AG20443 (cell line): ENCODE measurements at places on chromosomes 6 and 20.

DNA sequence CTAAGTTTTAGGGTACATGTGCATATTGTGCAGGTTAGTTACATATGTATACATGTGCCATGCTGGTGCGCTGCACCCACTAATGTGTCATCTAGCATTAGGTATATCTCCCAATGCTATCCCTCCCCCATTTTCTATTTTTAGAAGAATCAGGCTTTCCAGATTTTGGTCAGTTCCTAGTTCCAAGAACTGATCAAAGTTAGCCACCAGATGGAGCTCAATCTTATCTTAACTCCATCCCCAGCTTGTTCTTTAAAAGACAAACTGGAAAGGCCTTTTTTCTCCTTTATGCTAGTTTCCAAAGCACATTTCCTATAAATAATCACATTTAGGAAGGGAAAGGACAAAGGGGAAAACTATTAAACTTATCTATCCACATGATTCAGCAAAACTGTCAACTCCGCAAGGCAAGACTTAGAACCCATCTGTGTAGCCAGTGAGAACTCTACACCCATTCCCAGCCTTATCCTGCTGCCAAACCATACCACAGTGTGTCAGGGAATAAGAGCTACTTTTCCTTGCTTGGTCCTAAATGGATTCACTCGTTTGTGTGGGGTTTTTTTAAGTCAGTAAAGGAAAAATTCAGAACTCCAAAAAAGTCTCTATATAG, 22.8 kb upstream of the KHDC1 start:
- peak; percentile 76 for DNase-seq

GRCh38 chr6:29827579-29828470, at the start of gene HLA-G:
Gene HLA-G, plus strand, starts transcription at chr6:29827825. Its CDS starts 20 bp downstream, at chr6:29827845.
- DNase-seq, result no peak

GRCh38 chr6:38266921-38267354, 372.8 kb downstream of the BTBD9 start:
- no peak for DNase-seq

DNA sequence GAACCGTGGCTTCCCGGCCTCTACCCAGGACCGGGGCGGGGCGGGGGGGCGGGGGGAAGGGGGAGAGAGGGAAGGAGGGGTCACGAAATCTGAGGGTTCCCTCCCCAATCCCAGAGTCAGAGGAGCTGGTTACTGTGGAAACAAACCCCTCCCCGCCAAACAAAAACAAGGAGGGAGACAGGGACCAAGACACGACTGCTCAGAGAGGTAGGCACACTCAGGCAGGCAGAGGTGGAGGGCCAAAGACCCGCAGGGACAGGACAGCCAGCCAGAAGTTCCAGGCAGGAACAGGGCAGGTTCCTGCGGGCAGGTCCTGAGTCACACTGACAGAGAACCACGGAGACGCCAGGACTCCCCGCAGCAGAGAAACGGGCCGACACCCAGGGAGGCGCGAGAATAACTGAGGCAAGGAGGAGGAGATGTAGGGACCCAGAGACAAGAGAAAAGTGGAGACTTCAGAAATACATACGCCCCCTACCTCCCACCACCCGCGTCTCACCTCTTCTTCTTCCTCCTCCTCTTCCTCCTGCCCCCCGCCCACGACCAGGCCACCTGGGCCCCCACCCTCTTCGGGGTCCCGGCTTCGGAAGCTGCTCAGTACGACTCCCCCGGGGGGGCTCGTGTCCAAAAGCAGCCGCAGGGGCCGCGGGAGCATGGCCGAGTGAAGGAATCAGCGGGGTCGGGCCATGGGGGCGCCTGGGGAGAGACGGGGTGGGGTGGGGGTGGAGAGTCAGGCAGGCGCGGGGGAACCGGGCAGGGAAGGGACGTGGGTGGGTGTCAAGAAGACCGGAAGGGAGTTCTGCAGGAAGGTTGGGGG, 578 bp downstream of the RGL2 start:
- peak; percentile 92 for DNase-seq

DNA sequence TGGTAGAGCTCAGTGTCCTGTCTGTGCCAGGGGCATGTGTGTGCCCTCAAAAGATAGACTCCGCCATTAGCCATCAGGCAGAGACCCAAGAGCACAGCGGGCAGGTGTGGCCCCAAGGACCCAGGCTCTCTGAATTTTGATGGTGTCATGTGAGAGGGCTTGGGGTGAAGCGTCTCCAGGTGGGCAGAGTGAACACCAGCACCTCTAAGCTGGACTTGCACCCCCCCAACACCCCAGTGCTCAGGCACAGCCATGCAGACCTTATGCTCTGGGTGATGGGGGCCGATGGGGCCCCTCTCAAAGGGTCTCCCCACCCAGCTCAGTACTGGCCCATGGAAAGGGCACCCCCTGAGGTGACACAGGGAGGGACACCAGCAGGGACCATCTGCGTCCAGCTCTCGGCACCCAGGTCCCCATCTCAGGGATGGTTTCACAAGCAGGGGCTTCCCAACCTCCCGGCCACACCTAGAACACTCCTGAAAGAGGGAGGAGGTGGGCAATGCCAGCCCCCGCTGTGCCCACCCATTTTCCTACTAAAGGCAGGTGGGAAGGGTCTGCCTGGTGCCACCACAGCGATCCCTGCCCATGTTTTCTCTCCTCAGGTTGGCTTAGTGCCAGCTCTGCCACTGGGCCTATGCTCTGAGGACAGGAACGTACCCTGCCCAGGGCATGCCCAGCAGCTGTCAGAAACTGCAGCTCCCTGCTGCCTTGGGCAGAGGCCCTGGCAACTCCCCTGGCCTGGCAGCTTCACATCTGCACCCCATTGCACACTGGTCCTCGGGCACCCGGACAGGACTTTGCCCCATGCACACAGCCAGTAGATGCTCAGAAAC, 3.5 kb downstream of the CST7 start:
- no peak for DNase-seq

- no peak for DNase-seq
Measured at GRCh38 chr6:42403831-42404230, 47.9 kb downstream of the TRERF1 start.

DNA sequence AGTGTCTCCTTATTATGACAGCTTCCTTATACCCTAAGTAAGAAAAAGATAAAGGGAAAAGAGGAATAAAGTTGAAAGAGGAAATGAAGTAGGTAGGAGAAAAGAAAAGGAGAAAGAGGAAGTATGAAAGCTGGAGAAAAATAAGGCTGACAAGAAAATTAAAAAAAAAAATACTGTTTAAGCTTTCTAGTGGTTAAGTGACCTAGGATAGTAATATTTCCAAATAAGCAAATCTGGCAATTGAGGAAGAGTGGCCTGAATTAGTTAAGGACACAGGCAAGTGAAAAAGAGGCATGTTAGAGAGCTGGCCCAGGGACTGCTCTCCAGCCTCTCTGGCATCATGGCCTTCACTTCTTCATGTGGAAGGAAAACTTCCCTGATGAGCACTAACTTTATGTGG, 76.5 kb upstream of the ADGRF1 start:
- no peak for DNase-seq

DNA sequence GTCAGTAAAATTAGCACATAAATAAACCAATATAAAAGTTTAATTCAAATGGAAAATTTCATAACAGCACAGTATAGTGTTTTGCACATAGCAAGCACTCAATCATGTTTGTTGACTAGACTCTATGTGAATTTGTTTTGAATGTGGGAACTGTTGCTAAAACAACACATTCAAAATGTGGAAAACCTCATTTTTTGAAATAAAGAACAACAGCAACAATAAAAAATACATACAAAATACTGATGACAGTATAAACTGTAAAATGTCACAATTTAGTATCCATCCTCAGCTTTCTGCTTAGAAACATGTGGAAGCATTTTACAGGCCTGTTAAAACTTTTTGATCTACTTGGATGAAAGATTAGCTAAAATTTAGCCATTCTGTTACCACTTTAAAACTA, 47.4 kb downstream of the HDAC2 start:
- DNase-seq, result no peak

DNA sequence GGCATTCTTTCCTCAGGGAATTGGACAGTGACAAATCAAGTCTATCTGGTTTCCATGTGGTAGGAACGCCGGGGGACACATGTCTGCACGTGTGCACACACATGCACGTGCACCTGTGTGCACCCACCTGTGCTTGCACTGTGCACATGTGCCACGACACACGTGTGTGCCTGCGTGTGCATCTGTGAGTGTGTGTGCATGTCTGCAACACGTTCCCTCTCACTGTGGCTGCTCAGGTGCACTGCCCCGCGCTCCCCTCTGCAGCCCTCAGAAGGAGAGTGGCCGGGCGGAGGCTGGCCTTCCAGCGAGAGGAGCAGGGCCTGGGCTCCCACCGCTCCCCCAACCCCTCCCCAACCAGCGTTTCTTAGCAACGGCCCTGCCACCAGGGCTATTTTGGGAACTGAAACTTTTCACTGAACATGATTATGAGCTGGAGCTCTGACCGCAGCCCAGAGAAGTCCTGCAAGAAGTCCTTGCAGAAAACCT, 147.8 kb downstream of the PHACTR3 start:
- peak; percentile 43 for DNase-seq

DNA sequence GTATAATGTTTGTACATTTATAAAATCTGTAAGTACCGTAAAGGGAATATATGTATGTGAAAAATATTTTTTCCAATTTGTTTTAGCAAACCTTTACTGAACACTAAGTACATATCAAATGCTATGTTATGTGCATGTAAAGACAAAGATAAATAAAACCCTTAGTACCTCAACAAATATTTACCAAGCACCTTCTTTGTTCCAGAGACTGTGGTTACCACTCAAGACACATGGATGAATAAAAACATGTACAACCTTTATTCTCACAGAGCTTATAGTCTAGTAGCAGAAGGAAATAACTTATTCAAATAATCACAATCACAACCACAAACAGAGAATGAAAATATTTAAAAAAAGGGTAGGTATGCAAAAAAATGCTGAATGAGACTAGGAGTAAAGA, 17.5 kb downstream of the TMX4 start:
- no peak for DNase-seq

- DNase-seq, result peak; percentile 75
Measured at GRCh38 chr6:170290296-170291128, at the start of gene DLL1. Gene DLL1, minus strand, starts transcription at chr6:170291078. Its CDS starts 939 bp downstream, at chr6:170290139.

DNA sequence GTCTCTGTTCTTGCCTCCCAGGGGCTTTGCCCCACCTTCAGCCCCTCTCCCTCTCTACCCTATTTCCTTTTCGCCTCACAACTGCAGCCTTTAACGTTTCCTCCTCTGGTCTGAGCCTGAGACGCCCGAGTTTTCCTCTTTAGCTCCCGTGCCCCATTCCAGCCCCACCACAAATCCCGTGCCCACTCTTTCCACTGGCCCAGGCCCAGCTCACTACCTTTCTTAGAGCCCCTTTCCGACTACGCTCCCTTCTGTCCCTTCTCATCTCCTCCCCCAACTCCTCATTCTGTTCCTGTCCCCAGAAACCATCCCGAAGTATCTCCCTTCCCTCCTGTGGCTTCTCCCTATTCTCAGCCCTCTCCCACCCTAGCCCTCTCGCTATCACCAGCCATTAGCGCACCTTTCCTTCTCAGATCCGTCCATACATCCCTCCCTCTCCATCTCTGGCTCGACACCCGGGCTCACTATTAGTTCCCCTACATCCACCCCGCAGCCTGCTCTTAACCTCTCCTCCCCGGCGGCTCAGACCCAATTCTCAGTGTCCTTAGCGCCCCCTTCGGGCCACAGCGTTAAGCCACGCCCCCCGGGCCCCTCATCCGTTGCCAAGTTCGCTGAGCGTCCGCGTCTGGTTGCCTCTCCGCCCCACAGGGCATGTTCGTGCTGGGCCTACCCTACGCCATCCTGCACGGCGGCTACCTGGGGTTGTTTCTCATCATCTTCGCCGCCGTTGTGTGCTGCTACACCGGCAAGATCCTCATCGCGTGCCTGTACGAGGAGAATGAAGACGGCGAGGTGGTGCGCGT, 2.7 kb downstream of the SLC32A1 start:
- DNase-seq, result peak; percentile 50

- DNase-seq, result no peak
Measured at GRCh38 chr20:13744352-13744751, 40.4 kb downstream of the ESF1 start.

GRCh38 chr6:72525821-72526510, 95.9 kb upstream of the KCNQ5 start:
- no peak for DNase-seq

DNA sequence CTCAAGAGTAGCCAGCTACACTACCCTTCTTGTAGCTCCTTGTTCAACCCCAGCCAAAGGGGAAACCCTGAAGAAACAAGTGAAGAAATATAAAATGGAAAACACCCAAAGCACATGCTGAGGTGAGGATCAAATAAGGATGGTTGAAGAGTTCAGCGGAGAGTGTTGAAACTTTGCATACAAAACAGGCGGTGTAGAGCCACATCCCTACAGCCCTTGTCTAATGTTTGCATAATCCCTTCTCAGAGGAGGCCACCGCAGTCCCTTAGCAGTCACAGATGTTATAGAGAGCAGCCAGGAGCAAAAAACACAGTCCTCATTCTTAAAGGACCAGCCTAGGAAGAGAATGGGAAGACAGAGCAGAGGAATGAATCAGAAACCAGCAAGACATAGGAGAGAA, 350.7 kb upstream of the SASH1 start:
- no peak for DNase-seq

GRCh38 chr20:19885939-19886660, 128.0 kb downstream of the RIN2 start:
- DNase-seq, result peak; percentile 50

DNA sequence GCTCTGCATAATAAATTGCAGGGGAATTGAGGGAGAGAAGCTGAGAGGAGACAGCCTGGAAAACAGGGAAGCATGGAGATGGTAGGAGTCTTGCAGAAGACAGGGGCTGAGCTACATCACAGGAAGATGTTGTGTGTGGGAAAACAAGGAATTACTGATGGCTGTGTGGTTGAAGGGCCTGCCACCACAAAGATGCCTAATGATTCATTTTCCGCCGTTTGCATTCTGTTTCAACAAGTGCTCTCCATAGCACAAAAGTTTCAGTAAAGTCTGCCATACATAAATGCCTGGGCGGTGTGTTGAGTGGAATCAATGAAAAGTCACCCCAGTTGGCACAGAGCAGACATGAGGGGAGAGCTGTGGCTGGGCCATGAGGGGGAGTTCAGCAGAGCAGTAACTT, 5.6 kb upstream of the KLHL31 start:
- DNase-seq, result no peak

DNA sequence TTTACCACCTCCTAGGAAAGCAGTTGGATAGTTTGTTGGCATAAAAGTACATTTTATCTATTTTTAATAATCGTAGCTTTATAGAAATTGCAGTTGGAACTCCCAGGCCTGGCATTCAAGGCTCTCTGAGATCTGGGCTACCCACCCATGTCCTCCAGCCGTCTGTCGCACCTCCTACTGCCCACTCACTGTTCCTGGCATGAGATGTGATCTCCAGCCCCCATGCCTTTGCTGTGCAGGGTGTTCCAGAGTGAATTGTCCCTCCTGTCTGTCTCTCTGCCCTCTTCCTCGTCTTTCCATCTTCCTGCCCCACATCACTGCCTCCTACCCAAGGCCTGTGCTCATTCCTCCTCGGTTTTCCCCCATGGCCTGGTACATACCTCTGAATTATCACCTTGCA, 50.7 kb downstream of the PTPN1 start:
- no peak for DNase-seq
